Stimulated activated CD4-positive, alpha-beta T cell treated with anti-CD3 and anti-CD28 coated beads, Interleukin-1b, Interleukin-23, amount 100 ng/mL, for 1 hour (primary cell): ENCODE measurements at places on chromosomes 3 and 15.

- DNase-seq: no peak
Measured at GRCh38 chr15:58406811-58407210, 25.0 kb upstream of the LIPC start.

- DNase-seq: no peak
Measured at GRCh38 chr15:26102365-26102764, 239.2 kb upstream of the ATP10A start.

- no peak for DNase-seq
Measured at GRCh38 chr3:123961508-123961856, 453 bp upstream of the CCDC14 start.

GRCh38 chr3:34998902-34999301, 640.4 kb upstream of the ARPP21 start:
- no peak for DNase-seq

- DNase-seq: no peak
Measured at GRCh38 chr3:16090024-16090423, 84.5 kb upstream of the GALNT15 start.

GRCh38 chr3:152834776-152835600, at the start of gene P2RY1:
P2RY1 (plus strand) TSS chr3:152835131; CDS start chr3:152835783, 652 bp downstream.
- no peak for DNase-seq

- DNase-seq: no peak
Measured at GRCh38 chr15:101250341-101250831, 1.5 kb downstream of the CHSY1 start.

DNA sequence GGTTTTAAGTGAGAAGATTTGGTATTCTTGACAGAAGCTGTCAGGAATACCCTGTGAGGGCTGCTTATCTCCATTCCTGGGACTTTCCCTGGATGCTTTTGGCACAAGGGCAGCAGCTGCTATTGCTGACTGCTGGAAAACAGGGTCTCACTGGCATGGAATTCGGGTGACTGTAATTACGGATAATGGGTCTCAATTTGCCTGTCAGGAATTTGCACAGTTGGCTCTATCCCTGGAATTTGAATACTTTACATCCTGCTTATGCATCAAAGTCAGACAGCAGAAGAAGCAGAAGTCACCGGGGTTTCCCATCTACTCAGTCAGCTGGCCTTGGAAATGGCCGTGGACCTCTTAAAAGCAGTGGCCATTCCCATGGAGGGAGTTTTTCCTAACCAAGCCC, 25.9 kb upstream of the AKAP13 start:
- no peak for DNase-seq

DNA sequence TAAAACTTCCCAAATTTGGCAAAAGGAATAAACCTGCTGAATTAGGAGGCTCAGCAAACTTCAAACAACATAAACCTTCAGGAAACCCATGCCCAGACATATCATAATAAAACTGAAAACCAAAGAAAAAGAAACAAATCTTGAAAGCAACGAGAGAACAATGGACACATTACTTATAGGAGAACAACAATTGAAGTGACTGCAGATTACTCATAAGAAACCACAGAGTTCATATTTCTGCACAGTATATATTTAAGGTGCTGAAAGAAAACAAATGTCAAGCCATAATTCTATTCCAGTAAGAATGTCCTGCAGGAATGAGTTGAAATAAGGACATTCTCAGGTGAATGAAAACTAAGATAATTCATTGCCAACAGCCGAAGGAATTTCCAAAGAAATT, 80.8 kb upstream of the PROK2 start:
- DNase-seq: no peak

DNA sequence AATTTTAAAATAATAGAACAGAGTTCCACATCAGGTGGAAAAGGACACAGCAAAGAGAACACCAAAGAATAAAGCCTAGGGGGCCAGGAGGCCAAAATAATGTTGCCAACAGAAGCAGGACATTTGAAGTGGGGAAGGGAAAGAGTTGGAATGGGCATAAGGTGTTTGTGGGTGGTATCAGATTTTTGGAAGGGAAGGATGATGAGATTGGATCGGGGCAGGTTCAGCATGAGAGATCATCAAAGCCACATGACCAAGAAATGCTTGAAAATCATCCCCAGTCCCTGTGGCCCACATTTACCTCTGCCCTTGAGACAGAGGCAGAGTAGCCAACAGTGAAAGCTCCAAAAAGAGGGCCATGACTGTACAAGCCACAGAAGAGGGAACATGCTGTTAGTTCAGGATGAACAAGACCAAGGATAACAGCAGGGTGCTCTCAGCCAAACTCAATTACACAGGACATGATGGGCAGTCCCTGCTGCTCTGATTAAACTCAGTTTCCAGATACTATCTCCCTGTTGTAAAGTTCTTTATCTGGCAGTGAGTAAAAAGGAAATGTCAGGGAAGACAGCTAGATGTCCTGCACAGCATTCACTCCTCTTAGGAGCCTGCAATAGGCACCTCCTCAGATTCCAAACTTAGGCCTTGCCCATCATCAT, 32.5 kb downstream of the RAB27A start:
- DNase-seq: no peak

DNA sequence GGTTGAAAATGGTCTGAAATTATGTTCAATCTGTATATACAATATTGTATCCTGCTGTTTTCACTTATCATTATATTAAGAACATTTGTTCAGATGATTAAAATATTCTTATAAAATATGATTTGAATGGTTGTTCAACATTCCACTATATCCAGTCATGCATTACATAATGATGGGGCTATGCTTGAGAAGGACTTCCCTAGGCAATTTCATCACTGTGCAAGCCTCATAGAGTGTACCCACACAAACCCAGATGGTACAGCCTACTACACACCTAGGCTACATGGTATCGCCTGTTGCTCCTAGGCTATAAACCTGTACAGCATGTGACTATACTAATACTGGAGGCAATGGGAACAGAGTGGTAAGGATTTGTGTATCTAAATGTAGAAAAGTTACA, 30.5 kb downstream of the SLC7A14 start:
- no peak for DNase-seq

- DNase-seq: no peak
Measured at GRCh38 chr3:60304112-60304511, 947.1 kb downstream of the FHIT start.

- DNase-seq: no peak
Measured at GRCh38 chr15:36106640-36107335, 472.6 kb upstream of the CDIN1 start.

- no peak for DNase-seq
Measured at GRCh38 chr3:15272426-15273196, 59.8 kb downstream of the SH3BP5 start.

DNA sequence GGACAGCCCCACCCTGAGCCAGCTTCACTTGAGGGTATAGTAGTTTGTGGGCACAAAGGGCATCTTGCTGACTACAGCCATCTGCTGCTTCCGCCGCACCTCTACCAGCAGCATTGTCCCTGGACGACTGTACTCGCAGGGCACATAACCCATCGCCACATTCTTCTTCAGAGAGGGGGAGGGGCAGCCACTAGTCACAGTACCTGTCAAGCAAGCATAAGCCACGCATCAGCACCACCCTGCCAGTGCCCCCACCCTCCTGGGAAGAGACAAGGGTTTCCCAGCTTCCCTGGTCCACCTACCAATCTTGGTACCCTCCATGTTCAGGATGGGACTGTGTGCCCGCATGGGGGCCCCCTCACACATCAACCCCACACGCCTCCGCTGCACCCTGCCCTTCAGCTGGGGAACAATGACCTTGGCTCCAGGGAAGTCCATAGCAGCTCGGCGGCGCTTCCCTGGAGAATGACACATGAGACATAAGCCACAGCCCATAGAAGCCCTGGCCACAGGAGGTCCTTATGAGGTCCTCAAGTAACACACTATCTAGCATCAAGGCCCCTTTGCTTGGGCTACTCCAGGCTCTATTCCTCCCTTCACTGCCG, 4.7 kb downstream of the AMT start:
- no peak for DNase-seq

- no peak for DNase-seq
Measured at GRCh38 chr3:133469140-133469731, 69.4 kb downstream of the BFSP2 start.

DNA sequence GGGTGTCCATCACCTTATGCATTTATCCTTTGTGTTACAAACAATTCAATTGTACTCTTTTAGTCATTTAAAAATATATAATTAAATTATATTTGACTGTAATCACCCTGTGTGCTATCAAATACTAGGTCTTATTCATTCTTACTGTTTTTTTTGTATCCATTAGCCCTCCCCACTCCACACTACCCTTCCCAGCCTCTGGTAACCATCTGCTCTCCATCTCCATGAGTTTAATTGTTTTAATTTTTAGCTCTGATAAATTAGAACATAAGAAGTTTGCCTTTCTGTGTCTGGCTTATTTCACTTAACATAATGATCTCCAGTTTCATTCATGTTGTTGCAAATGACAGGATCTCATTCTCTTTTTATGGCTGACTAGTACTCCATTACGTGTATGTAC, 16.8 kb downstream of the C3orf20 start:
- no peak for DNase-seq

DNA sequence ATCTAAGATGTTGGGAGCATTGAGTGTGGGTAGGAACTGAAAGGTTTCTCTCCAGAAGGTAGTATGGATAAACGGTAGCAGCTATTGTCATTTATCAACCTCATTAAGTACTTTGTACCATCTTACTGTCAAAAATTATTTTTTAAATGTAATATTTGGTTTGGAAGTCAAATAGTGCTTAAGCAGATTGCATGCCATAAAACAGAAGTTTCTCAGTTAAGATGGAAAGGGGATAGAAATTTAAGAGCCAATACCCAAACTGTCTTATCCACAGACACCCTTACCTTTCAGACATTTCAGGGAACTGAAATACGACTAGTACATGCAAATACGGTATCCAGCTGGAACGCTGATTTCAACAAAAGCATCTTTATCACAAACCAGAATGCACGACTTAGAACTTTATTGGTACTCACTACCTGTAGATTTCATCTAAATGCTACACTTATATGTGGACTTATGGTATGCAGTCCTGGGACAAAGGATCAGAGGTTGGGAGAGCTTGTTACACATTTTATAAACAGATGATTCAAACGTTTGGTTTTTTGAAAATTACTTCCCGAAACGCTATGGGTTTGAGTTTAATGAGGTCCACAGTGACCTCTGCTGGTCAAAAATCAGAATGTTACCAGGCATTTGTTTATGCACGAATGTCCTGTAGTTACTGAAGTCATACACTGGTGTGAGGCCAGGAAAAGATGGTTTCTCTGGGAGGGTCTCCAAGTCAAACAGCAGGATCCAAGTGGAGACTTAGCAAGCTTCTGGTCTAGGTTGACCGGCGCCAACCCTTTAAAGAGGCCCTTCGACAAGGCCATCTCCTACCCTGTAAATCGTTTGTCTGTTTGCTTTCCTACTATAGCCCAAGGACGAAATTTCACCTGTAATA, 45.7 kb upstream of the DUT start:
- no peak for DNase-seq

DNA sequence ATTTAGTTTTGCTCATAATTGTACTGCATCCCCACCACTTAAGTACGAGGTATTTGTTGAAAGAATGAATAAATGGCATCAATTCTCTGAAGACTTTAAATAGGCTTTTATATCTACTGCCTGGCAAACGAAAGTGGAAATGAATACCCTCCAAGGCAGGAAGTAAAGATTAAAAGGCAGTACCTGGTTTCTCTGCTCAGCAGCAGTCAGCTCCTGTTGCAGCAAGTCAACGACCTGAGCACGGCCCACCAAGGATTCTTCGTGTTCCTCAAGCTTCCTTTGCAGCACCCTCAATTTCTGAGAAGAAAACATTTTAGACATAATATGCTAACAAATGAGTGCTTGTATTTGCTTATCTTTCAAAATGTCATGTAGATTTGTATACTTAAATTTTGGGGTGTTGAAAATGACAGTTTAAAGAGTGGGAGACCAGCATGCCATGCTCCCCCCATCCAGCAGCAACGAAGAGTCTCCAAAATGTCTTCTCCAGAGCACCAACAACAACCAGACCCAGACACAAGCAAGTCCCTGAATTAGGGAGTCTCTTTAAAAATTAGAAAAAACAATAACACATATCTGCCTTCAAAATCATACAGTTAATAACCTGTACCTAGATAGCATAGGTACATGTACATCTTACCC, 31.2 kb downstream of the GOLGB1 start:
- DNase-seq: no peak

- DNase-seq: no peak
Measured at GRCh38 chr15:75809986-75810750, 33.1 kb upstream of the UBE2Q2 start.

GRCh38 chr3:47804577-47804976, 1.6 kb downstream of the DHX30 start:
- no peak for DNase-seq

DNA sequence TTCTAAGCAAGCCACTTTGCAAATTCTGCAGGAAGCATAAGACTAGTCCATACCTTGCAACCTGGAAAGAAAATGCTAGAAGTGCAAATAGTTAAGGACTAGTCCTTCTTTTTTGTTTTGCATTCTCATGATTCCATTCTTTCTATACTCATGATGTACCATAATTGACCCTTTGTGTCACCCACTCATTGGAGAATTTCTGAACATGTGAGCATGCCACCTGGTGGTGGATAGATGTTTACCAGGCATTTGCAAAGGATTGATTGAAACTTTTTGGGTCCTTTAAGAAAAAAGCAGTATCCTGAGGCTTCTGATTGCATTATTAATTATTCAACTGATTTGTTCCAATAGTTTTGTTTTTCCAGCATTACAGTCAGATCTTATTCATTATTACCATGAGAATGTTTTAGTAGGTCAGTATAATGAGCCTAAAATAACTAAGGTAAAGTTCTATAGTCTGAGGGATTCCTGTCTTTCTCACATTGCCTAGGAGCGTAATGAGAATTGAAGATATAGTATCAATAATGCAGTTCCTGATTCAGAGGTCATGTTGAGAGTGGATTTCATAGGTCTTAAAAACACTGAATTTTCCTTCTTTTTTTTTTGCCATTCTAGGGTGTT, 20.2 kb upstream of the DIPK2A start:
- no peak for DNase-seq

DNA sequence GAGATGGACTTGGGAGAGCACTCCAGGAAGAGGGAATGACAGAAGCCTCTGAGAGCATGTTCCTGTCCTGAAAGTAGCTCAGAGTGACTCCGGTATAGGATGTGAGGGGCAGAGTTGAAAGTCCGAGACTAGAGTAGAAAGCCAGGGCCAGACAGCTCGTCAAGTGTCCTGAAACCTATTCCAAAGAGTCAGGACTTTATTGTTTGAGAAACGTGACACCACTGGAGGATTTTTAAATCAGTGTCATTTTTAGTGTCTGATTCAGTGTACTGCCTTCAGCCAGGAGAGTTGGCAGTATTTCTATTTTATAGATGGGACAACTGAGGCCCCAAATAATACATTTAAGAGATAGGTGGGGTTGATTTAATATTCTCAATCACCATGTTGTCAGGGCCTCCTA, 1.6 kb upstream of the RBMS3 start:
- no peak for DNase-seq

DNA sequence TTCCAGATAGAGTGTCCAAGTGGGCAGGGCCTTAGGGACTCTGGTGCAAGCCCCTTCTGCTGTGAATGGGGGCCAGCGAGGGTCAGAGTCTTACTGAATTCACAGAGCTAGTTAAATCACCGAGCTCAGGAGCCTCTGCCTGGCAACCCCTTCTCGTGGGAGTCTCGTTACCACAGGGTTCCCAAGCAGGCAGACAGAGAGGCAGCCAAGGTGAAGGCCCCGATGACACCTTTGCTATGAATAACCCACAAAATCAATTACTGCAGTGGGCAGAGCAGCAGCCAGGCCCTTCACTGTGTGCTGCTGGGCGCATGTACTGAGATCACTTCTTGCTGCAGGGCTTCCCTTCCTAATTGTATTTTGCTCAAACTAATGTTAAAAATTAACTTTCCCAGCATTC, 56.9 kb downstream of the SPSB4 start:
- no peak for DNase-seq
